ENCODE measurements at places on chromosomes 11 and 22.

DNA sequence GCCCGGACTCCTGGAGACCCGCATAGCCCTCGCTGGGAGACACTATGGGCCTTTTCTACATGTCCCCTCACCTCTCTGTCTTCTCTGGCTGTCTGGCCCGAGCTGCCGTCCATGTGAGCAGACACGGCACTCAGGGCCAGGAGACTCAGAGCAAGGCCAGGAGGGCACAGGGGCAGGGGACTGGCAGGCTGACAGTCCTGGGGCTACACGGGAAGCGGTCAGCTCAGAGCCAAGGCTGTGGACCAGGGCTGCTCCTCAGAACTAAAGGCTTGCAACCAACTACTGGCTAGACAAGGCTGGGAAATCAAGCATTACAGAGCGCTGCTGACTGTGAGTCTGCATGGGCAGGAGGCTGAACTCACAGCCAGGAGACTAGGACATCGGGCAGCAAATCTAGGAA lies 56.1 kb upstream of the CDON start:
- no peak for DNase-seq

GRCh38 chr11:44923115-44923514 lies 27.6 kb downstream of the TP53I11 start:
- no peak for DNase-seq

DNA sequence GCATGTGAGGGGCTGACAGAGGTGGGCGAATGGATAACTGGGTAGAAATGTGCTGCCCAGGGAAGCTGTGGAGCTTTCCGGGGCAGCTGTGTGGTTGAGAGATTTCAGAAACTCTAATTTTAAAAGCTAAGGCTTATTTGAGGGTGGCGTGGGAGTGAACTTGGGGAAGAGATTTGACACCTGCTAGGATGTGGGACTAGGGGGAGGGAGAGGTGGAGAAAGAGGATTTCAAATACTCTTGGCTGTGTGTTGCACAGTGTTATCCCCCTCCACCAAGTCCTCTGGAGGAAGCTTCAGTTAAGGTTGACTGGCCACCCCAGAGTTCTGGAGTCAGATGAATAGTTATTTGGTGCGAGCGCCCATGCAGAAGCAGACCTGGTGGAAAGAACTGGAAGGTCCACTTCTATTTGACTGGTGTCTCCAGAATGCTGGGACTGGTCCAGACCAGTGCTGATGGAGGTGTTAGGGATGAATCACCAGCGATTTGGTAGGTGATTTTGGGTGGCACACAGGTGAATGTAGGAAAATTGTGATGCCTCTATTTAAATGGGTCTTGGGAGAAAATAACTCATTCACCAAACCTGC lies 72.8 kb upstream of the ALX4 start:
- DNase-seq = no peak

DNA sequence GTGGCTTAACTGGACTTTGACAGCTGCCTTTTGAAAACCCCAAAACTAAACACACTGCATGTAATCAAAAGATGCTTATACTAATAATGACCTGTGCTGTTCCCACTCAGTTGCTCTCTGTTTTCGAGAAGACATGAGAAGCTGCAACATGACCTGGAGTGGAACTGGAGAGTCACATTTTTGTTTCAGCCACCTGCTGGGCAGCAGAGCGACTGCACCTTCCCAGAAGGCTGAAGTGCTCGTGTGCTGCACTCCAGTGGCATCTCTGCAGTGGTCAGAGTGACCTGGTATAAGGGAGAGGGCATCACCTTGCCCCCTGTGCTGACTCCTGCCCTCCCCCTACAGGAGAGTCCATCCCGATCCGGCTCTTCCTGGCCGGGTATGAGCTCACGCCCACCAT lies 8.6 kb downstream of the THYN1 start:
- no peak for DNase-seq

GRCh38 chr11:289712-290620 lies 1.0 kb downstream of the PGGHG start:
- DNase-seq = no peak

Data from GM04504 (cell line).